Stimulated activated CD4-positive, alpha-beta T cell treated with anti-CD3 and anti-CD28 coated beads, Interleukin-4, amount 100 ng/mL, for 1 hour (primary cell): ENCODE measurements at places on chromosomes 1 and 21.

DNA sequence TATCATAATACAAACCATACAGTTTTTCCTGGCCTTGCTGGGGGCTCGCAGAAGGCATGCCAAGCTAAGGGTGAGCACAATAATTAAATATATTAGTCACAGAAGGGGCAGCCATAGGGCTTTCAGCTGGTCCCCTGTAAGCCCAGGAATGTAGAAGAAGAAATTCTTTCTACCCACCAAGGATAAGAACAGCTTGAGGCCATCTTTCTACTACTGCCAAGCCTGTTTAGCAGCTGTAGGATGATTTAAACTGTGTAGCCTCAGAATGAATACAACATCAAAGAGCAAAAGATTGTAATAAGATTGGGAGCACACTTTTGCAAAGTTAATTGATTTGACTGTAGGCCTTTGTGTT lies 171.5 kb downstream of the LRRC7 start:
- no peak for DNase-seq

DNA sequence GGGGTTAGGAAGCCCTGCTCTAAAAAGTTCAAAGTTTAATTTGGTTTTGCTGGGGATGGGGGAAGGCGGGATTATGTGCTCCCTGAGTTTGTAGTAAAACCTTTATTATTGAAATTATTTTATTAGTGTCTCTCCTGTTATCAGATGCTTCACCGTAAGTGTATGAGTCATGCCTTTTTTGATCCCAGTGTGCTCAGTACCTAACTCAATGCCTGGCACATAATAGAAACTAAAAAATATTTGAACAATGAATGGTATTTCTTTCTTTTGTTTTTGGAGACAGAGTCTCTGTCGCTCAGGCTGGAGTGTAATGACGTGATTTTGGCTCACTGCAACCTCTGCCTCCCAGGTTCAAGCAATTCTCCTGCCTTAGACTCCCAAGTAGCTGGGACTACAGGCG lies 6.4 kb downstream of the SNRPE start:
- no peak for DNase-seq

DNA sequence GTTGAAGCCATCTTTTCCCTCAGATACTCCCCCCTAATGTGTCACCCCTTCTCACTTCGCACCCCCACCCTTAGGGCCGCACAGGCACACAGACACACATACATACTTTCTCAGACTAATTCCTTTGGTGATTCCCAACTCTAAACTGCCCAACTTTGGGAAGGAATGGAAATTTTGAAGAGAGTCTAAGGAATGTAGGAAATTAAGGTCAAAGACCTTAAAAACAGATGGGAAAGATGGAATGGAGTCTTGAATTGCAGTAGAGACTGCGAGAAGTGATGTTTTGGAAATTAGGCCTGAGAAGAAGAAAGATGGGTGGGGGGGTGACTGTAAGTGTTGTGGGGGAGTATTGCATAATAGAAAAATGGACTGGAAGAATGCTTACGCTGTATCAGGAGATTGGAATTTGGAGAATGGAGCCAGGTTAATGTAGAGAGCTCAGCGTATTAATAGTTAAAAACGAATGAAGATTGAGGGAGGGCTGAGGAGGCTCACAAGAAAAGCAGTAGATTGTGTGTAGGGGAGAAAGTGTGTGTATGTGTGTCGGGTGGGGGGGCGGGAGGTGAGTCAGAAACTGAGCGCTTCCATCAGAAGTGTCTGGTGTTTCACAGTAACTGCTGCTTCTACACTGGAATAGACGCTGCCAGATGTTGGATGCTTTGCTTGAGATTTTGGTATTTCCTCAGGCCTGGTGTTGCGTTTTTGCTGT lies 1.7 kb downstream of the PIP5K1A start:
- peak; percentile 7 for DNase-seq

GRCh38 chr1:21302747-21303715 lies 12.8 kb upstream of the ECE1 start:
- no peak for DNase-seq

DNA sequence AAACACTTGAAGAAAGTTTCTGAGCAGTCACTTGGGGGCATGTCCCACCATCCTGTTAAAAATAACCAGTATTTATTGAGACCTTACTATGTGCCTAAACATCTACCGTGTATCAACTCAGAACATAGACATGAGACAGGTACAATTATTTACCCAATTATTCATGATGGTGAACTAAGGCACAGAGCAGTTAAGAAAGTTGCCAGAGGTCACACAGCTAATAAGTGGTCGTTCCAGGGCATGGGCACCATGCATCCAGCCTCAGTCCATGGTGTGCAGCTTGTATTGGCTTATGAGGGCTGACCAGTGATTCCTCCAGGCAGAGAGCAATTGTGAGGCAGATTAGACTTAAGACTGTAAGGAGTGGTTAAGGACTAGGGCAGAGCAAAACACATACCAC lies 5.4 kb downstream of the PLA2G5 start:
- no peak for DNase-seq

GRCh38 chr1:113530021-113530420 lies 139.7 kb downstream of the MAGI3 start:
- no peak for DNase-seq

GRCh38 chr1:107140703-107141490 lies at the start of gene NTNG1:
TSS of gene NTNG1 (plus strand) at chr1:107141039.
- peak; percentile 17 for DNase-seq

- no peak for DNase-seq
These were observed 160.6 kb upstream of the CD34 start for GRCh38 chr1:208071435-208072031.

GRCh38 chr1:160093069-160093395 lies 5.4 kb downstream of the IGSF8 start:
- no peak for DNase-seq

DNA sequence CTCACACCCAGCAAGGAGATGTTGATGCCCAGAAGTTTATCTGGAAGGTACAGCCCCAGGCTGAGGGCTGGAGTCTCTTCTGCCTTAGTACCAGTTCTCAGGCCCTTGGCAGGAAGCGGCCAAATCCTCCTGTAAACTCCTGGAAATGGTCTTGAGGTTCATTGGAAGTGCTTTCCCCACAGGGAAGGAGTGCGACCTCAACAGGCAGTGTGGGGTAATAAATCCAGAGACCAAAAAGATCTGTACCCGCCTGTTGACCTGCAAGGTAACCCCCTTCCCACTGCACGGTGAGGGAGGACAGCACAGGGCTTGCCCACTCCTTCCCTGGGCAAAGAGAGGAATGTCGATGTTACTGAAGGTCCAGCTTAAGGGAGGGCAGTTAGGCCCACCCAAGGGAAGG lies 4.5 kb downstream of the ATXN7L2 start:
- no peak for DNase-seq

GRCh38 chr1:93961906-93962305 lies 52.7 kb upstream of the GCLM start:
- no peak for DNase-seq

DNA sequence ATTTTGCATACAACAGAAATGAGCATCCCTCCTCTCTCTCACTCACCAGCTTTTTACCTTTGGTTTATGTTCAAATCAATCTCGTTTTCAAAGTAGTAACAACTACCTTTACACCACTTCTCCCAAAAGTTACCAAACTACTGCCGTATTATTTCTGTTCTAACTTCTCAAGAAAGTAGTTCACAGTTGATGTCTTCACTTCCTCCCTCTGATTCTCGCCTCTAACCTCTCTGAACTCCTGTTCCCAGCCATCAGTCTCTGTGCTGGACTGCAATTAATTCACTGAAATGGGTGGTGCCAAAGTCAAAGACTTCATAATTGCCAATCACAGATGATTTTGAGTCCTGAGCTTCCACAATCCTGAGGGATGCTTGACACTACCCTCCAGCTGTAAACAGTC lies 54.0 kb downstream of the ZNF281 start:
- no peak for DNase-seq

DNA sequence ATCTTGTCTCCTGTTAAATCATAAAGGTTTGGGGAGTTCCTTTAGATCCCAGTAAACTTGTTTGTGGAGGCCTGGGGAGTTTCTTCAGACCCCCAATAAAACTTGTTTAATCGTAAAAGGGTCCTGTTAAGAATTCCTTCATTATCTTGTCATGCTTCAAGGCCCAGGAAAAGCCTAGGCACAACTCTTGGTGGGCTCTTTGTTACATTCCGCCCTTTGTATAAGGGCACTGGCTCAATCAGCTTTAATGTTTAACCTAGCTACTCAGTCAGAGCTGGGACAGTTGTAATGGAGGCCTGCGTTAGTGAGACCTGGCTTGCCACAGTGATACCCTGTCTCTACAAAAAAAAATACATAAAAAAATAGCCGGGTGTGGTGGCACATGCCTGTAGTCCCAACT lies 77.2 kb downstream of the MPZL1 start:
- no peak for DNase-seq

DNA sequence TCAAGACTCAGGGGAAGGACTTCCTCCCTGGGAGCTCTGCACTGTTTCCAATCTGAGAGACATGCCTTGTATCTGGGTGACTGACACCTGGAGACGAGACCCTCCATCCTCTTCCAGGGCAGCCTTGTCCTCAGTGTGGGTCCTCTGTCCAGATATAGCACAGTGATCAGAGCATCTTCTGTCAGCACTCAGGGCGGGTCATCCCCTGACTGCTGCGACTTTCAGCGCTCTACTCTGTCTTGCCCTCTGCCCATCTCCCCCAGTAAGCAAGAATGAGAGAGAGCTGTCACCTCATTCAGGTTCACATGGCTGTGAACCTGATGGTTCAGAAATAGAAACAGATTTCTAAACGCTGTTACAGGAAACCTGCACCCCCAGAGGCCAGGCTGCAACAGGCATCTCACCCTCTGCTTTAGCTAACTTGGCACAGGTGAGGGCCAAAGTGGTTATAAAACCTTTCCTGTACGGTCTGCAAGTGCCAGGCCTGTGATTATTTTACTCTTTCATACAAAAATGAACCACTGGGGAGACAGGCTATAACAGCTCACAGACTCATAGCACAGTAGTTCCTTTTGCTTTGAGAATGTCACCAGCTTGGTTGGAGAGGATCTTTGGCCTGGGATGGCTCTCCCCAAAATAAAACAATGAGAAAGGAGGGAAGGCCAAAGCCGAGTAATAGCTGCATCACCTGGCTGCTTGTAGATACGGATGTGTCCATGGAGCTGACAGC lies 11.4 kb upstream of the TENT5C start:
- DNase-seq = no peak
